Smooth muscle cell of the pulmonary artery (primary cell): ENCODE measurements at places on chromosomes 12 and 14. TPM values are rescaled to one million over a fixed set of nuclear protein-coding genes. Genes with fewer than 3 reads are reported as not detected.

HVCN1 gene
- total RNA-seq = 2.3 and 2.7 TPM in 2 replicates

GPR68 gene
- 1.4 and 10.6 TPM in 2 replicates for total RNA-seq

TTC6 gene
- not detected in 2 replicates for total RNA-seq

CYP46A1 gene
- total RNA-seq = 0.33 and 0.43 TPM in 2 replicates

TAPBPL gene
- 7.6 and 14.7 TPM in 2 replicates for total RNA-seq

NANOG gene
- total RNA-seq = not detected in 2 replicates

SLC2A14 gene
- total RNA-seq = 0.13 TPM in 1 of 2 replicates, not detected in the other

P2RX2 gene
- not detected in 2 replicates for total RNA-seq

KIF26A gene
- total RNA-seq = under 0.01 and 0.03 TPM in 2 replicates
